Mesothelial cell of epicardium (in vitro differentiated cells): ENCODE measurements at places on chromosomes 3 and 15. TPM values are rescaled to one million over a fixed set of nuclear protein-coding genes. Genes with fewer than 3 reads are reported as not detected.
A peak's percentile ranks its signal among the peaks of the same experiment; 100 is the strongest.

DNA sequence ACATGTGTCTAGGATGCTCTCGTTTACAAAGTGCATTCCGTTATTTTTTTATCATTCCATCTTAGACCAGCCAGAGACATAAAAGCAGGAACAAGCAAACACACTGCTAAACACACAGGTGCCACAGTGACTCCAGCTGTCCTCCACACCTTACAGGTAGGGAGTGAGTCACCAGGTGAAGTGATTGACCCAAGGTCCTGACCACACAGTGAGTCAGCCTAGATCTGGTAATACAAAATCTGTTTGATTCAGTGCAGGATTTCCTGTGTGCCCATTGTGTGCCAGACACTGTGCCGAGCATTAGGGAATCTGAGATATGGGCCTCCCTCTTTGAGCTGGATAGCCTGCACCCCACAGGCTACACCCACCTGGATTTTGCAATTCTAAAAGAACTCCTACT lies 16.7 kb upstream of the BFSP2 start:
- DNase-seq: no peak

DNA sequence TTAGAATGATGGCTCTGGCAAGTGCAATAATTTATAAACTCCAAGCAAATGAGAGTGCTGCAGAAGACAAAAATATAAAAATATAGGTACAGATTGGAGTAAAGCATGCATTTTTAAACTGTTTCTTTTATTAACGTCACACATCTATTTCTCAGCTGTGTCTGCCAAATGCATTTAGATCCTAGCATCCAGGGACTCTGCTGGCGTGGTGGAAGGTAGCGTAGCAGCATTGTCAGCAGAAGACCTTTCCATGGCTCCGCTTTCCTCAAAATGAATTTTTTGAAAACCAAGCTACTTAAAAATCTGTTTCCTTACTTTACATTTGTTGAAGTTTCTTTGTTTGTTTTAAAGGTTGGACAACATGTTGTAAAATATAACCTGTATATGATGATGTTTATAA lies 16.3 kb upstream of the ATP10A start:
- DNase-seq: no peak

GRCh38 chr3:23612296-23612891 lies 193.4 kb upstream of the UBE2E1 start:
- DNase-seq: no peak

Gene GOLGA6L4
- total RNA-seq: 10.9 to 13.7 TPM (median 12.2 TPM) in 3 replicates

DNA sequence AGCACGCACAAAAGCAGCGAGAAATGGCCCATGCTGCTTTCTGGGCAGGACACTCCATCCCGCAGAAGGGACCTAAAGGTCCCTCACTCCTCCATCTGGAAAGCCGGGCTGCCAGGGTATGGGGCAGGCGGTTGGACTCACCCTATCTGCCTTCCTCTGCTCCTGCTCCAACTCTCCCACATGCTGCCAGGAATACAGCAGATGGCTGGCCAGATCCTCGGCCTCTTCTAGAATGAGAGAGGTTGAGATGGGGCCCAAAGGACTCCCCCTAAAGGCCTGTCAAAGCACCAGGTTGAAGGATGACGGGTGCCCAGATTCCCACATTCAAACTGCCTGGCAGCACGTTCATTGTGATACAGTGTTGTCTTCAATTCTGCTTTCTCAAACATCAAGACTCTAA lies 85.1 kb upstream of the C2CD4B start:
- no peak for DNase-seq

GRCh38 chr3:168094877-168095610 lies 680 bp downstream of the GOLIM4 start:
- DNase-seq: peak; percentile 24

- DNase-seq: no peak
Observed at GRCh38 chr15:35912196-35912595, 366.2 kb upstream of the DPH6 start.

Gene CD96
- total RNA-seq: 0.20 to 0.27 TPM (median 0.23 TPM) in 3 replicates

GRCh38 chr3:9704347-9705322 lies 1.0 kb downstream of the CPNE9 start:
- peak; percentile 42 for DNase-seq

Gene NDN
- total RNA-seq: 84.8 to 89.0 TPM (median 85.8 TPM) in 3 replicates

GRCh38 chr3:13023235-13023970 lies 49.8 kb downstream of the IQSEC1 start:
- DNase-seq: no peak

Gene HSPBAP1
- 10.4 to 11.3 TPM (median 11.1 TPM) in 3 replicates for total RNA-seq

DNA sequence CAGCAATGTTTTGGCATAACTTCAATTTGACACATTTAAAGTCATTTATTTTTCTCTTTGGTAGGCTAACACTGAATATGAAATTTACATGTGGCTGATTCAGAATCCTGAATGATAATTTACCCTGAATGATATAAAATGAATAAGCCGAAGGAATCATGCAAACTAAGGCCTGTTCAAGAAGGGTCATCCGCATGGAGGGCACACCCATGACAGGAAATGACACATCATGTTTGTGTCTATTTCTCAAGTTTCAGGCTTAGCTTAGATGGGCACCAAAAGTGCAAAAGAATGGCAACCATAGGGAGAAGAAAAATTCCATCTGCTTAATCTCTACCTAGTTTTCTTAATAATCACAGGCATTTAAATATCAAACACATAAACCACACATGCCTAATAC lies 141.5 kb downstream of the DUT start:
- DNase-seq: no peak

DNA sequence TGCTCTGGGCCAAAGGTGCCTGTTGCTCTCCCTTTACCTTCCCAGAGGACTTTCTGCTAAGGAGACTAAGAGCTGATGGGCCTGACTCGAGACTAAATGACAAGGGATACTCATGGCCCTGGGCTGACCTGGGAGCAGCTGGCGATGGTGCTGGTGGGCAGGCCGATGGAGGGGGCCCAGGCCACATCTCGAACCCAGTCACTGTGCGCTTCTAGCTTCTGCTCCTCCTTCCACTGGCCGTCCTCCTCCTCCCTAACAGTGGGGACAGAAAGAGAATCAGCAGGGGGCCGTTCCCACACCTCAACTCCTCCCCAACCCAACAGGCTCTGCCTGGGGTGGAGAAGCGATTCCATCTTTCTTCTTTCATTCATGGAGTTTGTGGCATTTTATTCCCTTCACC lies 12.2 kb upstream of the GHRL start:
- no peak for DNase-seq

Gene HCLS1
- 2.9 to 3.2 TPM (median 3.0 TPM) in 3 replicates for total RNA-seq
